Kidney tubule cell (primary cell): ENCODE measurements at places on chromosomes 11 and 22.

- no peak for DNase-seq
These were observed 27.8 kb downstream of the CREB3L1 start for GRCh38 chr11:46305295-46305694.

- peak; percentile 23 for DNase-seq
These were observed 39.0 kb upstream of the MMP20 start for GRCh38 chr11:102664001-102664752.

- peak; percentile 86 for DNase-seq
These were observed 25.6 kb upstream of the TENM4 start for GRCh38 chr11:79466411-79466810.

DNA sequence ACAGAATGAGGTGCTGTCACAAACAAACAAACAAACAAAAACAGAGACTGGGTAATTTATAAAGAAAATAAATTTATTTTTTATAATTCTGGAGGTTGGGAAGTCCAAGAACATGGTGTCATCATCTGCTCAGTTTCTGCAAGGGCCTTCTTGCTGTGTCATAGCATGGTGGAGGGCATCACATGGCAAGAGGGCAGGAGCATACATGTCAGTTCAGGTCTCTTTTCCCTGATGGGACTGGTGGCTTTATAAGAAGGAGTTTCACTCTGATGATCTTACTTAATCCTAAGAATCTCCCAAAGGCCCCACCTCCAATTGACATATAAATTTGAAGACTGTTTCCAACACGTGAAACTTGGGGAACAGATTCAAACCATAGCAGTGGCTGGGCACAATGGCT, 135.7 kb downstream of the NECTIN1 start:
- DNase-seq: no peak

DNA sequence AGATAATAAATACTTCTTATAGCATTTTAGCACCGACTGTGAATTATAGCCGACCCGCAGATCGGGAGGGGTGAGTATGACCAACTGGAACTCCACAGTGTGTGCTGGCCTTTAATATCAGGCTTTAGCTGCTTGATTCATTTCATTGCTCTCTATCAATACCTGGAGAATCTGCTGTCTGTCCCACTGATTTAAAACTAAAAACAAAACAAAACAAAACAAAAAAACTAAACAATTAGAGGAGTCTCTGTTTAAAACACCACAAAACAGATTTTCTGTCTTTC, 216.8 kb downstream of the FAT3 start:
- no peak for DNase-seq
